ENCODE measurements at places on chromosomes 7 and 10. TPM values are rescaled to one million over a fixed set of nuclear protein-coding genes. Genes with fewer than 3 reads are reported as not detected.

DNA sequence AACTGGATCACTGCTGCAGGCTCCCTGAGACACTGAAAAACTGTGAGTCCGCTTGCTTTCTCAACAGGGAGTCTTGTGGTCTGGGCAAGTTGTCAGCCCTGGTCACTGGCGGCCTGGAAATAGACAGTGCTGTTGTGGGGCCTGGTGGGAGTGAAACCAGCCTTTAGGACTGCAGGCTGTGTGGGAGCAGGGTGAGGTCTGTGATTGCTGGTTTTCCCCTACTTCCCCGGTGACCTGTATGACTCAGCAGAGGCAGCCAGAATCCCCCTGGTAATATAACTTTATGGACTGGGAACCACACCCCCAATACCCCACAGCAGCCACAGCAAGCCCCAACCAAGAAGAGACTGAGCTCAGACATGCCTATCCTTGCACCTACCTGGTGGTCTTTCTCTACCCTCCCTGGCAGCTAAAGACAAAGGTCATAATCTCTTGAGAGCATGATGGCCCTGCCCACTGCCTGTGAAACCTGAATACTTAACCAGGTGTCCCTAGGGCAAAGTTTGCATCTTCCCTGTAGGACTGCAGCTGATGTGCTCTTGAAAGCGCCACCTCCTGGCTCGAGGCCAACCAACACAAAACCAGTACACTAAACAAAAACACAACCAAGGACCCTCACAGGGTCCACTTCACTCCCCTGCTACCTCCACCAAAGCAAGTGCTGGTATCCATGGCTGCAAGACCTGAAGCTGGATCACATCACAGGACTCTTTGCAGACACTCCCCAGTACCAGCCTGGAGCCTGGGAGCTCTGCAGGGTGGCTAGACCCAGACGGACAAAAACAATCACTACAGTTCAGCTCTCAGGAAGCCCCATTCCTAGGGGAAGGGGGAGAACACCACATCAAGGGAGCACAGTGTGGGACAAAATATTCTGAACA lies 7.2 kb upstream of the ADAM22 start:
- H3K36me3 ChIP-seq: no peaks in the 10 kb centered on the region
- peak overlapping the region; percentile 39 for H3K4me3 ChIP-seq
- DNase-seq: peak; percentile 30
- no peak overlapping the region for H3K27ac ChIP-seq
- no peaks in the 10 kb centered on the region for H3K27me3 ChIP-seq

The SKIDA1 gene
- total RNA-seq: 1.4 TPM

The C10orf105 gene
- total RNA-seq: not detected

GRCh38 chr10:50228672-50229071 lies 22.6 kb downstream of the ASAH2 start:
- H3K27ac ChIP-seq: no peak overlapping the region
- no peak for DNase-seq
- H3K4me3 ChIP-seq: no peak overlapping the region
- H3K27me3 ChIP-seq: no peaks in the 10 kb centered on the region

DNA sequence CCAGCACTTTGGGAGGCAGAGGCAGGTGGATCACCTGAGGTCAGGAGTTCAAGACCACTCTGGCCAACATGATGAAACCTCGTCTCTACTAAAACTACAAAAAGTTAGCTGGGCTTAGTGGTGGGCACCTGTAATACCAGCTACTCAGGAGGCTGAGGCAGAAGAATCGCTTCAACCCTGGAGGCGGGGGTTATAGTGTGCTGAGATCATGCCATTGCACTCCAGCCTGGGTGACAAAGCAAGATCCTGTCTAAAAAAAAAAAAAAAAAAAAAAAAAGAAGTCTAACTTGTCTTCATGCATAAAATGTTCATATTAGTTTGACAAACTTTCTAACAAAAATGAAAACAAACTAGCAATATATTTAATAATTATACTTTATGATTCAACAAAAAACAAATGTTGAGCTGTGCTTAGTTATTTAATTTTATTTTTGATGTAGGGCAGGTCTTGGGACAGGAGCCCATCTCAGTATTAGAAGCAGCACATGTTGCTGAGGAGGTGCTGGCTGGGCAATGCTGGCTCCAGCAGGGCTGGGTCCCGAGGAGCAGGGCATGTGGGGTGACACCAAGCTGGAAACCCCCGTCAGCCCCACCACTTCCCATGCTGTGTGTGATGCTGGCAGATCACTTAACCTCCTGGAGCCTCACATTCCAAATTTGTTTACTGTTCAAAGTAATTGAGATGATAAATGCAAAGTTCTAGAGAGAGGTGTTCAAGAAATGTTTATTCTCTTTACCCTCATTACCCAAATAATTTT lies 335.3 kb upstream of the KLF6 start:
- no peaks in the 10 kb centered on the region for H3K4me1 ChIP-seq
- no peak overlapping the region for H3K4me3 ChIP-seq
- no peak overlapping the region for H3K27ac ChIP-seq
- no peaks in the 10 kb centered on the region for H3K27me3 ChIP-seq
- H3K36me3 ChIP-seq: no peaks in the 10 kb centered on the region
- DNase-seq: no peak

- no peak for DNase-seq
- H3K27me3 ChIP-seq: peaks cover 12% of the 10 kb centered on the region
- H3K4me1 ChIP-seq: no peaks in the 10 kb centered on the region
Measured at GRCh38 chr10:6558272-6558671, 21.8 kb downstream of the PRKCQ start.

- no peaks in the 10 kb centered on the region for H3K4me1 ChIP-seq
- H3K27me3 ChIP-seq: no peaks in the 10 kb centered on the region
- no peaks in the 10 kb centered on the region for H3K36me3 ChIP-seq
- no peak overlapping the region for H3K4me3 ChIP-seq
Measured at GRCh38 chr7:26937939-26938623, 73.7 kb upstream of the SKAP2 start.

The PTPRN2 gene
- 1.7 TPM for total RNA-seq

- DNase-seq: no peak
- no peak overlapping the region for H3K27ac ChIP-seq
- H3K4me1 ChIP-seq: no peaks in the 10 kb centered on the region
- peaks cover 44% of the 10 kb centered on the region for H3K36me3 ChIP-seq
- no peaks in the 10 kb centered on the region for H3K27me3 ChIP-seq
Measured at GRCh38 chr7:27527348-27527714, 135.4 kb downstream of the HIBADH start.

DNA sequence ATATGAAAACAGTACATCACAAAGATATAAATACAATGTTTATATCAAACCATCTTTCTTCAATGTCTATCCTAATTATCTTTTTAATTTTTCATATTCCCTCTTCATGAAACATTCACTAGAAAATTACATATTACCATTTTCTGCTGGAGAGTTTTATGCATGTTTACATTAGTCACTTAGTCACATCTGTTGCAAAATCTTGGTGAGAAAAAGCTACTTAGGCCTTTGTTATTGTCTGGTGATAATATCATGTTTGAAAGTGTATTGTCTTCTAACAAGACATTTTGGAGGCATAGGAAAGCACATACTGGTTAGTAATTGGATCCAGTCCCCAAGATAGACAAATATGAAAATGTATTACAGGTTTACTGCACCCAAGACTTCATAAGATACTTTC lies 163.6 kb downstream of the GNAI1 start:
- no peaks in the 10 kb centered on the region for H3K4me1 ChIP-seq
- no peak for DNase-seq
- H3K27me3 ChIP-seq: no peaks in the 10 kb centered on the region
- no peak overlapping the region for H3K4me3 ChIP-seq

The LIPJ gene
- not detected for total RNA-seq

DNA sequence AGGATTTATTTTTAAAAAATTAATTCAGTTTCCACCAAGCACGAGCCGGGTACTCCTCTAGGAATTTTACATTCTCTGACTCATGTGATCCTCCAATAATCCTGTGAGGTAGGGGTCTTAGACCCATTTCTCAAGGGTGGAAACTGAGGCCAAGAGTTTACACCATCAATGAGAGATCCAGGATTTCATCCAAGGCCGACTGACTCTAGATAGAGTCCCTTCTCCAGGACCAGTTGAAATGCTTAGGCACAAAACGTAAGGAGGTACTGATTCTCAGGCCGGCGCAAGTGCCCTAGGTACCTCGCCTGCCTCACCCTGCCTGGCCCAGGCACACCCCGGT lies 95.7 kb upstream of the DUSP5 start:
- peaks cover 29% of the 10 kb centered on the region for H3K4me1 ChIP-seq
- DNase-seq: no peak
- no peaks in the 10 kb centered on the region for H3K27me3 ChIP-seq
- H3K27ac ChIP-seq: no peak overlapping the region

The GPER1 gene
- 19.7 TPM for total RNA-seq

DNA sequence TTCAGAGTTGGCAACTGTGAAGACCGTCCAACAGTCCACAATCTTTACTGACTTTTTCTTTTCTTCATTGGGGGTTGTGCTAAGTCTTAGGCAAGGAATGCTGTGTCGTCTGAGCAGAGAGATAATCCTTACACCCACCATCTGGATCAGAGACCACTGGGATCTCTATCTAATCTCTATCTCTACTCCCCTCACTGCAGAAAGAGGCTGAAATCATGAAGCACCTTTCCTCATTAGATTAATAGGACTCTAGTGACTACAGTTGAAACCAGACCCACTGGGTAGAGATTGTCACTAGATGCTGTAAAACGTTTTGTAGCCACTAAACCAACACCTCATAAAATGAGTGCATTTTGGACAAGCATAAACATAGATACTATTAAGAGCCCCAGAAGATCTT lies 387.4 kb upstream of the CELF2 start:
- no peaks in the 10 kb centered on the region for H3K27me3 ChIP-seq
- no peak overlapping the region for H3K27ac ChIP-seq
- no peaks in the 10 kb centered on the region for H3K36me3 ChIP-seq
- no peak overlapping the region for H3K4me3 ChIP-seq

DNA sequence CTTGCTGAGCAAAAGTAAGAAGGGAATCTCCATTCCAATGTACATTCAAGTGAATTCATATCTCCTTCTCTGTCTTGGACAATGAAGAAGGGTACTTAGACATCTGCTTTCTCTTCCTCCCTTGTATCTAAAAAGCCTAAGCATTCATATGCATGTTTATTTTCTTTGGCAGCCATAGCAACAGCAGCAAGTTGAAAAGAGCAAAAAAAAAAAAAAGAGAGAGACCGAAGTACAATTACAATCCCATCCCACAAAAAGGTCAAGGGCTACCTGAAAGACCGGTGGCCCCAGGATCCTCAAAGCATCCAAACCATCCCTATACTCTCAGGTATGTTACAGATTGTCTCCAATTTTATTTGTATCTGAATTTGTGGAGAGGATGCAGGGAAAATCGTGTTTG lies 4.1 kb downstream of the OR2F1 start:
- H3K36me3 ChIP-seq: no peaks in the 10 kb centered on the region
- H3K27ac ChIP-seq: peak overlapping the region; percentile 46
- peaks cover 19% of the 10 kb centered on the region for H3K4me1 ChIP-seq
- DNase-seq: peak; percentile 65

The FAM221A gene
- total RNA-seq: not detected

DNA sequence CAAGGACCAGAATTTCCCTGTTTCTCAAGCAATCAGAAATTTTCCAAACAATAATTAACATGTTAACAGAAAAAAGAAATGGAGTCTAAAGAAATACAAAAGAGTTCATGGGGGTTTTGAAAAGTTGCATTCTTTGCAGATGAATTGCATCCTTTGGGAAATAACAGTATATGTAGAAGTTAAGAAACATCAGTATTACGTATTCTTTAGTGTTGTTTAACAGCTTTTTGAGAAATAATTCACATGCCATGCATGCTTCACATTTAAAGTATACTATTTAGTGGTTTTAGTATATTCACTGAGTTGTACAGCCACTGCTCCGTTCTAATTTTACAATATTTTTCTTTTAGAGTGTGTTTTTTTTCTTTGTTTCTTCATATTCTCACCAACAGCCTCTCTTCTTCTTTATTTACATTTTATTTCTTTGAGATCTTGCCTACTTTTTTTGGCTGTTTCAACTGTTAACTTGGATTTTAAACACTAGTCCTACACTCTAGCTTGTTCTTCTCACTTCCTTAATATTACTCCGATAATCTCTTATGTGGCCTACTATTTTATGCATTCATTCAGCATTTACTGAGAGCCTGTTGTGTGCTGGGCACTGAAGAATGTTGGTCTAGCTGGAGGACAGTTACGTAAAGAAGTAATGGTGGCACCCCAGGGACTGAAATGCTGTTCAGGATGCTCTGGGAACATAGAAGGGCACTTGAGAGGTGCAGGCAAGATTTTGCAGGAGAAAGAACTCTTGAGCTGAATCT lies 330.1 kb downstream of the EXOC4 start:
- no peaks in the 10 kb centered on the region for H3K4me1 ChIP-seq
- no peak for DNase-seq
- H3K4me3 ChIP-seq: no peak overlapping the region
- H3K27ac ChIP-seq: no peak overlapping the region

GRCh38 chr7:159022238-159022993 lies 122.3 kb downstream of the VIPR2 start:
- no peak overlapping the region for H3K4me3 ChIP-seq
- no peak overlapping the region for H3K27ac ChIP-seq
- H3K4me1 ChIP-seq: no peaks in the 10 kb centered on the region
- H3K27me3 ChIP-seq: peaks cover 22% of the 10 kb centered on the region
- no peak for DNase-seq

DNA sequence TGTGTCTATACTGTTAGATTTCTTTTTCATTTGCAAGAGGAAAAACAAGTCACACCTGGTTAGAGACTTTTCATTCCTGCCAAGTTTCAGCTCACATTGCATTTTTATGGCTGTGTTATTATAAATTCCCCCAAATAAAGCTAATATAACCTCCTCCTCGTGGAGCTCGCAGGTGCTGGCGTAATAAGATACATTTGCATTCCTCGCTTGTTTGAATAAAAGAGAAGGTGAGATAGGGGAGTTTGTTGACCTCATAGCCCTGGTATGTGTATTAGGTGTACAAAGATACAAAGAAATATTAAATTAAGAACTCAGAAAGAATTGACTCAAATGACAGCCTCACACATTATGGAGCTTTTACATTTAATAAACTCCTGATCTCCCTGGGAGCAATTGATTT lies 257.7 kb upstream of the SP8 start:
- DNase-seq: no peak
- no peak overlapping the region for H3K4me3 ChIP-seq
- no peaks in the 10 kb centered on the region for H3K4me1 ChIP-seq

The COA1 gene
- 73.8 TPM for total RNA-seq

- peaks cover 2% of the 10 kb centered on the region for H3K27me3 ChIP-seq
- DNase-seq: no peak
- no peak overlapping the region for H3K4me3 ChIP-seq
Measured at GRCh38 chr7:128911423-128912031, 1.0 kb upstream of the KCP start.

DNA sequence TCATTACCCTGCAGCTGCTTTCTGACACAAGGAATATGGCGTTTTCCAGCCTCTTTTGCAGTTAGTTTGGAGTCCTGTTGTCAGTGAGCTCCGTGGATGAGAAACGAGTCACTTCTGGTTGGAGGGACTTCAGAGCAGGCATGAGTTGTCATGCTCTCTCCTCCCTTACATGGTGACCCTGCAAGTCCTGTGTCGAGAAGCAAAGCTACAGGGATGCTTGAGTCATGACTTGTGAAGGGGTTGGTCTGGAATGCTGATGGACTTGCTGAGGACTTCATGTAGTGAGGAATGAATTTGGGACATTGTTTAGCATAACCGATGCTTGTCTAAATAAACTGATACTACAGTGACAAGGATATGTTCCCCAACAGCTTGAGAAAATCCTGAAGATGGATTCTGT lies 108.8 kb downstream of the ADCYAP1R1 start:
- H3K27ac ChIP-seq: no peak overlapping the region
- no peak overlapping the region for H3K4me3 ChIP-seq
- H3K4me1 ChIP-seq: no peaks in the 10 kb centered on the region
- H3K27me3 ChIP-seq: no peaks in the 10 kb centered on the region
- no peaks in the 10 kb centered on the region for H3K36me3 ChIP-seq

GRCh38 chr7:126445991-126446390 lies 806.8 kb downstream of the GRM8 start:
- H3K36me3 ChIP-seq: no peaks in the 10 kb centered on the region
- no peak for DNase-seq
- no peak overlapping the region for H3K27ac ChIP-seq
- H3K27me3 ChIP-seq: no peaks in the 10 kb centered on the region
- H3K4me1 ChIP-seq: no peaks in the 10 kb centered on the region
- H3K4me3 ChIP-seq: no peak overlapping the region

Measured in HepG2 (cell line).